Activated T-helper 17 cell treated with anti-CD3 and anti-CD28 coated beads, Interleukin-2, amount 50 U/mL, for 72 hours (primary cell): ENCODE measurements at places on chromosomes 13 and 19. TPM values are rescaled to one million over a fixed set of nuclear protein-coding genes. Genes with fewer than 3 reads are reported as not detected.
A peak's percentile ranks its signal among the peaks of the same experiment; 100 is the strongest.

- ATAC-seq, result no peak
- H3K36me3 ChIP-seq, result no peaks in the 10 kb centered on the region
- H3K4me3 ChIP-seq, result no peak overlapping the region
- no peaks in the 10 kb centered on the region for H3K27me3 ChIP-seq
- no peaks in the 10 kb centered on the region for H3K4me1 ChIP-seq
These were observed 395.2 kb upstream of the MIR17HG start for GRCh38 chr13:90952326-90952725.

DNA sequence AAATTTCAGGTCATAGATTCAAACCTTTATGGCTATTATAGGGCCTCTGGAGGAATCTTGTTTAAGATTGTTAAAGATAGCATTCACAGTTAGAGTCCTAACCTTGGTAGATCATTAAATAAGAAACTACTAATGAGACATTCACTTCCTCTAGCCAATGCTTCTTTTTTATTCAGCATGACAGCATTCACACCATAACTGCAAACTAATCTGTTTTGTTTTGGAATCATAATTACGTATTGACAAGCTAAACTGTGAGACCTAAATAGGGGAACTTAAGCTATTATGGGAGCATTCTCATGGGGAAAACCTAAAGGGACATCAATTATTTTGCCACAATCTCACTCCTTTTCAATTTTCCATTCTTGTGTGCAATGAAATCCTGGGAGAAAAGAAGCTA lies 653.8 kb downstream of the PCDH9 start:
- no peak overlapping the region for H3K27ac ChIP-seq
- H3K27me3 ChIP-seq, result no peaks in the 10 kb centered on the region
- no peaks in the 10 kb centered on the region for H3K36me3 ChIP-seq
- ATAC-seq, result no peak
- H3K4me1 ChIP-seq, result no peaks in the 10 kb centered on the region
- H3K4me3 ChIP-seq, result no peak overlapping the region

- ATAC-seq, result peak; percentile 81
- peak overlapping the region; percentile 79 for H3K4me3 ChIP-seq
- no peak overlapping the region for H3K27ac ChIP-seq
- no peaks in the 10 kb centered on the region for H3K27me3 ChIP-seq
These were observed 2.3 kb downstream of the SLC5A5 start for GRCh38 chr19:17873786-17874757.

- no peaks in the 10 kb centered on the region for H3K36me3 ChIP-seq
- H3K4me3 ChIP-seq, result no peak overlapping the region
- no peaks in the 10 kb centered on the region for H3K4me1 ChIP-seq
- H3K27me3 ChIP-seq, result no peaks in the 10 kb centered on the region
- no peak for ATAC-seq
These were observed 38.0 kb downstream of the FBN3 start for GRCh38 chr19:8111376-8111775.

- no peak overlapping the region for H3K27ac ChIP-seq
- H3K4me1 ChIP-seq, result peaks cover 5% of the 10 kb centered on the region
- no peak overlapping the region for H3K4me3 ChIP-seq
- peaks cover 7% of the 10 kb centered on the region for H3K27me3 ChIP-seq
These were observed 145.7 kb downstream of the COL4A1 start for GRCh38 chr13:110161112-110161882.

DNA sequence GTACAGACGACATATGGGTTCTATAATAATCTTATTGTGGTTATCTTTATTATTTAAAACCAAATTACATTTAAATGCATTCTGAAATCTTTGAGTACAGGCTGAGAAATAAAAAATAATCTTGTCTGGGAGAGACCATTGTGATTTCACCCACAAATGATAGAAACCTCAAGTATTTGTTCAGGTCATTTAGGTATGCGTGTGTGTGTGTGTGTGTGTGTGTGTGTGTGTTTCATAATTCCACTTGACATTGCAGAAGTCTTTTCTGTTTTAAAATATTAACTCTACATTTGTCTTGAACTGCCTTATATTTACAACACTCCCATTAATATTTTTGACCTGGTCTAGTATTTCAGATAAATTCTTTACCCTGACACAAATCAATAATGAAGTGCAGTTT lies 126.9 kb downstream of the SPRY2 start:
- H3K27ac ChIP-seq, result no peak overlapping the region
- no peaks in the 10 kb centered on the region for H3K27me3 ChIP-seq
- H3K4me3 ChIP-seq, result no peak overlapping the region

GRCh38 chr19:1233115-1233667 lies 4.6 kb downstream of the CBARP start:
- no peak overlapping the region for H3K4me3 ChIP-seq
- H3K27ac ChIP-seq, result no peak overlapping the region
- ATAC-seq, result no peak
- no peaks in the 10 kb centered on the region for H3K4me1 ChIP-seq
- no peaks in the 10 kb centered on the region for H3K27me3 ChIP-seq
- no peaks in the 10 kb centered on the region for H3K36me3 ChIP-seq

GRCh38 chr19:7590256-7590655 lies 5.4 kb upstream of the CAMSAP3 start:
- no peaks in the 10 kb centered on the region for H3K36me3 ChIP-seq
- H3K4me3 ChIP-seq, result no peak overlapping the region
- H3K27me3 ChIP-seq, result peaks cover 12% of the 10 kb centered on the region
- ATAC-seq, result no peak

DNA sequence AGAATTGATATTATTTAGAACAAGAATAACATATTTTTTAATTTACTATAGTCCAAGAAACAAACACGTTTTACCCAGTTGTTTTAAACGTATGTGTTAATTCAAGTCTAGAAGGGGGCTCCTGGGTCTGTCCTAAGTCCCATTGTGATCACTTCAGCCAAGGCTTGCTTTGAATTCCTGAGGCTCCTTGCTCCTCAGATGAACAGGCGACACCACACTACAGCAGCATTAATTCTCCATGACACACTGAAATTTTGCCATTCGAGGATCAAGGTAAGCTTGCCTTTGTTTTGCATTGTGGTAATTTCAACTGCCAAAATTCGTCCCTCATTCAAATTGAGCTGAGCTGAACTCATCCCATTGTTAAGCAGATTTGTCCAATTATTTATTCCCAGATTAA lies 1442.6 kb downstream of the SLITRK5 start:
- no peak overlapping the region for H3K27ac ChIP-seq
- H3K36me3 ChIP-seq, result no peaks in the 10 kb centered on the region

GRCh38 chr13:45364876-45365557 lies 24.0 kb upstream of the TPT1 start:
- no peak overlapping the region for H3K4me3 ChIP-seq
- peaks cover 49% of the 10 kb centered on the region for H3K4me1 ChIP-seq
- H3K27ac ChIP-seq, result peak overlapping the region; percentile 26
- no peak for ATAC-seq
- H3K36me3 ChIP-seq, result peaks cover 52% of the 10 kb centered on the region

DNA sequence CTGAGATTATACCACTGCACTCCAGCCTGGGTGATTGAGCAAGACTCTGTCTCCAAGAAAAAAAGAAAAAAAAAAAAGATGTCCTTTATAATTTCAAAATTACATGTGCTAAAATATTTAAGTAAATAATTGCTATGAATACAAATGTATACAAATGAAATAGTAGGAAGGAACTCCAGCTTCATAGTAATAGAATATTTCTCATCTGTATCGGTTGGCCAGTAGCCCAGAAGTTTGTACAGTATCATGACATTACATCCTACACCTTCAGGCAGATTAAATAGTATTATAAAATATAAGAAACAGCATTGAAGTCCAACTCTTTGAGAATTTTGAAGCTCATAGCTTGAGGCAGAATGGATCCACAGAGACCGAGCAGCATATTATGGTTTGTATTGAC lies 36.5 kb upstream of the CLDN10 start:
- no peaks in the 10 kb centered on the region for H3K36me3 ChIP-seq
- no peak overlapping the region for H3K27ac ChIP-seq
- H3K4me3 ChIP-seq, result no peak overlapping the region
- no peaks in the 10 kb centered on the region for H3K4me1 ChIP-seq
- ATAC-seq, result no peak

- H3K27me3 ChIP-seq, result no peaks in the 10 kb centered on the region
- peaks cover 75% of the 10 kb centered on the region for H3K36me3 ChIP-seq
- peak; percentile 12 for ATAC-seq
- peaks cover 27% of the 10 kb centered on the region for H3K4me1 ChIP-seq
- H3K27ac ChIP-seq, result no peak overlapping the region
These were observed 2.2 kb downstream of the IGFLR1 start for GRCh38 chr19:35740108-35740422.

DNA sequence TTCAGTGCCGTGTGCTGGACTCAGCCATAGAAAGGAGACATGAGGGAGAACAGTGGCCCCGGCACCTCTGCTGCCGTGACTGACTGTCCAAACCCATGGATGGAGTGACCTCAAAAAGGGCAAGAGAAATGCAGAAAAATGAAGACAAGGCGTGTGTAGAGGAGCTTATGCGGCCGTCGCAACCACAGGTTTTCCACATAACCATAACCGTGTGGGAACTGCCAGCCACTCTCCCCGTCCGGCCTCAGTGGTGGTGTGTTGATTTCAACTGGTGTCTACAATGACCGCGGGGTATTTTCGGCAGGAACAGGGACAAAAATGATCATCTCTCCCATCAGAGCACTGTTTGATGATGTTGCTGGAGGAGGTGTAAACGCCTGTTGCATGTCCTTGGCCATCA lies 42.9 kb upstream of the F7 start:
- no peak overlapping the region for H3K27ac ChIP-seq
- no peaks in the 10 kb centered on the region for H3K27me3 ChIP-seq
- no peaks in the 10 kb centered on the region for H3K36me3 ChIP-seq
- H3K4me1 ChIP-seq, result no peaks in the 10 kb centered on the region

- no peak for ATAC-seq
- no peaks in the 10 kb centered on the region for H3K36me3 ChIP-seq
- no peaks in the 10 kb centered on the region for H3K27me3 ChIP-seq
- no peak overlapping the region for H3K4me3 ChIP-seq
These were observed 48.3 kb downstream of the LATS2 start for GRCh38 chr13:21012841-21013681.

DNA sequence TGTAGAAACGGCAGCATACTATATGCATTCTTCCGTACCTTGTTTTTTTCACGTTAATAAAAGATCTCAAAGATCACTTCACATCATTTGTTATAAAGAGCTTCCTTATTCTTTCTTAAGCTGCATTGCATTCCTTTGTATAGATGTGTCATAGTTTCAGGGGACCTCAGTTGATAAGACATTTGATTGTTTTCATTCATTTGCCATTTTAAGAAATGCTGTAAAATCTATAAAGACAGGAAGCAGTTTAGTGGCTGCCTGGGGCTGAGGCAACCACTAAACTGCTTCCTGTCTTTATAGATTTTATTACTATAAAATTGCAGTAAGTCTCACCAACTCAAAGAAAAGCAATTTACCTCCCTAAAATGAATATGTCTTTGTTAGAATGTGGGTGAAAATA lies 59.4 kb downstream of the ZDHHC20 start:
- peaks cover 88% of the 10 kb centered on the region for H3K36me3 ChIP-seq
- H3K4me3 ChIP-seq, result no peak overlapping the region
- no peaks in the 10 kb centered on the region for H3K27me3 ChIP-seq
- no peak for ATAC-seq
- H3K27ac ChIP-seq, result peak overlapping the region; percentile 70

GRCh38 chr19:18919900-18920214 lies 342 bp downstream of the DDX49 start:
- H3K4me1 ChIP-seq, result no peaks in the 10 kb centered on the region
- H3K36me3 ChIP-seq, result peaks cover 90% of the 10 kb centered on the region
- H3K27ac ChIP-seq, result peak overlapping the region; percentile 95
- H3K4me3 ChIP-seq, result peak overlapping the region; percentile 90
- ATAC-seq, result no peak
- no peaks in the 10 kb centered on the region for H3K27me3 ChIP-seq

DNA sequence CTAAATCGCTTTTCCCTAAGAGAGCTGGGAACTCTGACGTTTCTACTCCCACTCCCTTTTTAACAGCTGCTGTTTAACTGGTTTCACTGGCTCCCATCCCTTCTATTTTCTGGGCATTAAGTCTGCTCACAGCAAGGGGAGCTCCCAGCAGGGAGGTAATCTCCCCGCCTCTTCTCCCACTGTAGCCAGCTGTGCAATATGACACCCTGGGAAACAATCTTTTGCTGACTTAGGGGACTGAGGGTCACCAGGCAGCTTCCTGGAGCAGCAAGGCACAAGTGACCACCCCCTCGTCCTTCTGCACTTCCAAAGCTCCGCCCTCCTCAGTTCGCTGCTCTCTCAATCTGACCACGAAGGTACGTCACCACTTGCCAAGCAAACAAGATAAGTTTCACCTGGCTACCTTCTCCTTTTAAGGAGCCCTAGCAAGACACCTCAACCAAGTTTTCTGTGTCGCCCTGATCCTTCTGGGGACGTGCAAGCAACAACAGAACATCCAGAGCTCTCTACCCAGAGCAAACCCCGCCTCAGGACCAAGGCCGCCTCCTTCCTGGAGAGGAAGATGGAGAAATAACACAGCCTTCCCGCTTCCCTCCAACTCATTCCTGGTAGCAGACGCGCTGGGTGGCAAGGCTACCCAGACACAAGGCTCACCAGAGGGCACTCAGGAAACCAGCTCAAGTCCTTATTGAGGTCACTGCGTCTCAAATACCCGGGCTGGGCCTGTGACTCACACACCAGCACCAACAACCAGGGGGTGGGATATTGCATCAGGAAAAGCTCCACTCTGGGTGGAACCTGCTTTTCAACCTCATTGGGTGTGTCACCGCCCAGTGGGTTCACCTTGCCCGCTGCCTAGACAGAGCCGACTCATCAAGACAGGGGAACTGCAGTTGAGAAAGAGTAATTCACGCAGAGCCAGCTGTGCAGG lies 92.4 kb downstream of the STK24 start:
- no peaks in the 10 kb centered on the region for H3K27me3 ChIP-seq
- ATAC-seq, result peak; percentile 77
- peaks cover 70% of the 10 kb centered on the region for H3K4me1 ChIP-seq

DNA sequence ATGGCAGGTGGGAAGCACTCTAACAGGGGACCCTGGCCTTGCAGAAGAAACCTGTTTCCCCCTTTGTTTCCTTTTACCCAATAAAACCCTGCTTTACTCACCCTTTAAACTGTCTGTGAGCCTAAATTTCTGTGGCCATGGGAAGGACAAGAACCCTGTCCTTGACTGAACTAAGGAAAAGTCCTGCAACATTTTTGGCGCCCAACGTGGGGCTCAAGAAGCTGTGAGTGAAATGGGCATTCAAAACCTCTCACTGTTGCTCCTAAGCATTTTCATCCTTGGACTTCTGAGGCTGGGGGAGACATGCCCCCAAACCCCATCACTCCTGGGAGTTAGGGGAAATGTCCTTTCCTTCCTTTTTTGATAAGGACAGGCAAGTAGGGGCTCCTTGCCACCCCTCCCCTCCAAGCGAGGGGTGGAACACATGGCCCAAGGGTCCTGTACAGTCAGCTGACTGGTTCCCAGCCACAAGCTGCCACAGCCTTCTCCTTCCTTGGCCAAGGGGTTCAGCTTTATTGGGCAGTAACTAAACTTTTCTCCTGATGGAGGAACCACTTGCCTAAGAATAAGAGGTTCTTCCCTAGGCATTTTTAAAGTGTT lies 381.6 kb downstream of the KLF5 start:
- H3K36me3 ChIP-seq, result no peaks in the 10 kb centered on the region
- no peak for ATAC-seq
- no peak overlapping the region for H3K4me3 ChIP-seq

KIR2DL1 gene
- total RNA-seq, result not detected

IGFL1 gene
- not detected for total RNA-seq

NLRP5 gene
- total RNA-seq, result not detected

ZNF814 gene
- total RNA-seq, result 16.2 TPM

FCGBP gene
- total RNA-seq, result 11.3 TPM

CCDC9 gene
- total RNA-seq, result 44.6 TPM

CALR3 gene
- not detected for total RNA-seq

ZNF699 gene
- 3.7 TPM for total RNA-seq

IL17D gene
- 0.21 TPM for total RNA-seq

COX7A1 gene
- total RNA-seq, result not detected
